ENCODE measurements at places on chromosomes 12 and 14. TPM values are rescaled to one million over a fixed set of nuclear protein-coding genes. Genes with fewer than 3 reads are reported as not detected.

TEX22 gene
- total RNA-seq = 0.40 TPM

HNRNPC gene
- 772 TPM for total RNA-seq

LRRK2 gene
- total RNA-seq = not detected

LYZ gene
- not detected for total RNA-seq

DAO gene
- not detected for total RNA-seq

HOTAIR gene
- total RNA-seq = 3.5 TPM

LRRIQ1 gene
- total RNA-seq = 0.40 TPM

MYH6 gene
- total RNA-seq = not detected

ISM2 gene
- total RNA-seq = not detected

CCDC177 gene
- not detected for total RNA-seq

NEUROD4 gene
- total RNA-seq = not detected

ARID4A gene
- 7.3 TPM for total RNA-seq

SOCS4 gene
- 21.9 TPM for total RNA-seq

TMEM229B gene
- not detected for total RNA-seq

SYCP3 gene
- total RNA-seq = not detected

SOAT2 gene
- 0.07 TPM for total RNA-seq

AHNAK2 gene
- 25.0 TPM for total RNA-seq

PPP4R4 gene
- total RNA-seq = not detected

GYS2 gene
- total RNA-seq = not detected

C12orf54 gene
- total RNA-seq = not detected

OAS2 gene
- total RNA-seq = 10.5 TPM

MYH7 gene
- not detected for total RNA-seq

AHSA1 gene
- total RNA-seq = 215 TPM

GUCY2C gene
- total RNA-seq = not detected

TAS2R19 gene
- total RNA-seq = not detected

RPGRIP1 gene
- not detected for total RNA-seq

TSPAN9 gene
- 5.1 TPM for total RNA-seq

RDH16 gene
- total RNA-seq = 0.86 TPM

PPM1H gene
- total RNA-seq = 12.0 TPM

SPTLC2 gene
- 25.6 TPM for total RNA-seq

WNT1 gene
- not detected for total RNA-seq

RASSF9 gene
- total RNA-seq = 0.17 TPM

TRIM9 gene
- total RNA-seq = 2.6 TPM

CLEC4A gene
- not detected for total RNA-seq

PPP1R36 gene
- total RNA-seq = 0.26 TPM

ZC2HC1C gene
- total RNA-seq = 9.5 TPM

ANKS1B gene
- 0.98 TPM for total RNA-seq

MEG3 gene
- total RNA-seq = not detected

CEP128 gene
- 11.6 TPM for total RNA-seq

BIN2 gene
- not detected for total RNA-seq

TEDC1 gene
- 108 TPM for total RNA-seq

CMA1 gene
- total RNA-seq = not detected

SYNE2 gene
- 20.7 TPM for total RNA-seq

CFAP251 gene
- 3.2 TPM for total RNA-seq

KLRF1 gene
- total RNA-seq = not detected

ETFBKMT gene
- total RNA-seq = 0.52 TPM

Data from PC-3 (cell line).